ENCODE measurements at places on chromosomes 1 and 21.

DNA sequence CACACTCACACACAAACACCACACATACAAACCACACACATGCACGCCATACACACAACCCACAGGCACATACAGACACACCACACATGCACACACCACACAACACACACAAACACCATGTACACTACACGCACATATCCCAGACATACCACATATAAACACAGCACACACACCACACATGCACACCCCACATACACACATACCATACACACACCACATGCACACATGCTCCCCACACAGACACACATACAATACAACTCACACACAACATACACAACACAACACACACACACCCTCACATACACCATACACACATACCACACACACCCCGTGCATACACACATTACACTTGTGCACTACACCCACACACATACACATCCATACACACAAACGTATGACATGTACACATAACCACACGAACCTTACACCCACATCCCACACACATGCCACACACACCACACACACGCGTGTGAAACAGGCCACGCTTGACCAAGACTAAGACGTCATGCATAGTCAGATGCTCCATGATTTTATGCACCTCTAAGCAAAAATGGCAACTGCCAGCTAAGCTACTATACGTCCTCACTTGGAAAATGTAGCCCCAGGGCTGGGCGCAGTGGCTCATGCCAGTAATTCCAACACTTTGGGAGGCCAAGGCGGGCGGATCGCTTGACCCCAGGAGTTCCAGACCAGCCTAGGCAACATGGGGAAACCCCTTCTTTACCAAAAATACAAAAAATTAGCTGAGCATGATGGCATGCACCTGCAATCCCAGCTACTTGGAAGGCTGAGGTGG lies 77.4 kb upstream of the TMPRSS2 start:
- no peak for DNase-seq

DNA sequence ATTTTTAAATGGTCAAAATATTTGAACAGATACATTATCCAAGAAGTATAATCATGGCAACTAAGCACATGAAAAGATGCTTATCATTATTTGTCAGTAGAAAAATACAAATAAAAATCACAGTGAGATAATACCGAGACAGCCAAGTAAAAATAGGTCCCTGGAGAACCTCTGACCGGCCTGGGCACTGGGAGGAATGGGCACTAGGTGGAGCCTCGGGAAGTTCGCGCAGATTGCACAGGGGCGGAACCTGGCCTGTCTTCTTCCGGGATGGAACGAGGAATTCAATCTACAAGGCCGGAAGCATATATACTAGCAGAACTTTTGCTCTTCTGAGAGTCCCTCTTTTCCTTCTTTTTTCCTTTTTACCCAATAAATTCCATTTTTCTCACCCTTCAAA lies 148.5 kb upstream of the CHRM3 start:
- DNase-seq, result no peak

DNA sequence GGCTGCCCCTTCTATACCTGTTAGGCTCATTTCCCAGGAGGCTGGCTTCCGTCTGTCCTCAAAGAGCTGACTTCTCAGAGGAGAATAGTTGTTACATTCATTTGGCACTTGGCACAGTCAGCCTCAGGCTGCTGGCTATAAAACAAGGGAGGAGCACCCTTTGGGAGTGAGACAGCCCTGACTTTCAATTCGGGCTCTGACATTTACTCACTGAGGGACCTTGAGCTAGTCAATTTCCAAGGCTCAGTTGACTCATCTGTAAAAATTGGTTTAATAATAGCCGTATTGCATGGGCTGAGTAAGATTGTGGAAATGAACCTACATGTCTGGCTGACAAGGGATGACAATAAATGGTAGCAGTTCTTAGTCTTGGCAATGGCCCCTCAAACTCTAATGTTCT lies 13.7 kb downstream of the ALX3 start:
- DNase-seq, result no peak

DNA sequence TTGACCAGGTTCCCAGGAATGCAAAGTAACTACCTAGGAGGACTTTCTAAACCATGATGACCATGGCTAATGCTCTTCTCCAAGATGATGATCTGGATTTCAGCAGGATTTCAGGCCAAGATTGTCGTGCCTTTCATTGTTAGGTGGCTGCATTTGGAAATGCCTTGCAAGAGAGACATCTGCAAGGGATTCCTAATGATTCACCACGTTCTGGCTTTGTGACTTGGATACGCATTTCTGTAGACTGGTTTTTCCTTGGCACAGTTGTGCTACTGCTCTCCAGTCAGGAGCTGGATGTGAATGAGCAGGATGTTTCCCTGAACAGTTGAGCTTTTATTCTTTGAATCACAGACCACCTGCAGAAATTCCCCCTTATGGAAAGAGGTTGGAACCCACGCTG lies 212.4 kb downstream of the BACH1 start:
- no peak for DNase-seq

GRCh38 chr1:59691261-59691660 lies 123.5 kb upstream of the HOOK1 start:
- no peak for DNase-seq

- DNase-seq, result no peak
Observed at GRCh38 chr21:45093035-45093532, 18.7 kb downstream of the ADARB1 start.

DNA sequence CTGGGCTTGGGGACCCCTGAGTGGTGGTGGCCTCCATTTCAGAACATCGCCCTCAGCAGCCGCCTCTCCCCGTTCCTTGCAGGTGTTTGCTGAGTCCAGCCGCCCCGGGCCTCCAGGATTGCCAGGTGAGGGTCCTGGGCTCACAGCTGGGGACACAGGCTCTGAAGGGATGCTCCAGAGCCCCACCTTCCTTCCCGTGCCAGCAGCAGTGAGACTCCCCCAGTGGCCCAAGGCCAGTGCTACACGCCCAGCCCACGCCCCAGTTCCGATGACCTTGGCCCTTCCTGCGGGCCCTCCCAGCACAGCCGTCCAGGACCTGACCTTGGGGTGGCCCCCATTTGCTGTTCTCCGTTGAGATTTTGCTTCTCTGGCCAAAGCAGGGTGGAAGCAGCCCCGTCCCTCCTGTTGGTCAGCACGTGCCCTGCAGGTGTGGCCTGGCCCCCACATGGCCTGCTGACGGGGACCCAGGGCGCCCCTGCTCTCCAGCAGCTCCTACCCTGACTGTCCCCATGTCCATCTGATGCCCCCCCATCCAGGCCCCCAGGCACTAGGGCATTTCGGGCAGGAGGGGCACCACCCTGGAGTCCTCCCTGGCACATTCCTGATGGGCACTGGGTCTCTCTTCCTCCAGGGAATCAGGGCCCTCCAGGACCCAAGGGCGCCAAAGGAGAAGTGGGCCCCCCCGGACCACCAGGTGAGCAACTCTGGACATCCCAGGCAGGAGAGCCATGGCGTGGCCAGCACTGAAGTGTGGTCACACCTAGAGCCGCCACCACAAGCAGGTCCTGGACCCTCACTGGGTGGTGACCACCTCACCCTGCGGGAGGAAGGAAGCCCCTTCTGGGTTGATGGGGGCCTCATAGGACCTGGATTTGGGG lies 45.0 kb downstream of the SLC19A1 start:
- no peak for DNase-seq

- no peak for DNase-seq
Observed at GRCh38 chr1:46368791-46369190, 25.3 kb upstream of the FAAH start.

GRCh38 chr21:35819134-35819533 lies 241.2 kb downstream of the SETD4 start:
- DNase-seq, result no peak

- DNase-seq, result no peak
Observed at GRCh38 chr1:56967900-56968832, 2.4 kb upstream of the C8B start.

DNA sequence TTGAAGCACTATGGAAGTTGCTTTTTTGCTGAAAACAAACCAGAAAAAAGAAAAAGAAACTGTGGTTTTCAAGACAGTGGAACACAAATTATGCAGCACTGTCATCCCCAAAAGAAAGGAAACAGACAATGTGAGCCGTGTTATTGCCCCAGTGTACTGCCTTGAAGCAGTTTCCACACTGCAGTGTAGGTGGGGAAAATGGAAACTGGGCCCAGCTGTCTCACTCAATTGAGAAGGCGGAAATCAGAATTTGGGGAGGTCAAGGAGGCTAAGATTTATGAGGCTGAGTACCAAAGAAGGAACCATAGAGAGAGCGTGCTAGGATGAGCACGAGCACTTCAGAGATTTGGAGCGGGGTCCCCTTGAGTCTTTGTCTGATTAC lies 55.5 kb downstream of the MPZL1 start:
- no peak for DNase-seq

DNA sequence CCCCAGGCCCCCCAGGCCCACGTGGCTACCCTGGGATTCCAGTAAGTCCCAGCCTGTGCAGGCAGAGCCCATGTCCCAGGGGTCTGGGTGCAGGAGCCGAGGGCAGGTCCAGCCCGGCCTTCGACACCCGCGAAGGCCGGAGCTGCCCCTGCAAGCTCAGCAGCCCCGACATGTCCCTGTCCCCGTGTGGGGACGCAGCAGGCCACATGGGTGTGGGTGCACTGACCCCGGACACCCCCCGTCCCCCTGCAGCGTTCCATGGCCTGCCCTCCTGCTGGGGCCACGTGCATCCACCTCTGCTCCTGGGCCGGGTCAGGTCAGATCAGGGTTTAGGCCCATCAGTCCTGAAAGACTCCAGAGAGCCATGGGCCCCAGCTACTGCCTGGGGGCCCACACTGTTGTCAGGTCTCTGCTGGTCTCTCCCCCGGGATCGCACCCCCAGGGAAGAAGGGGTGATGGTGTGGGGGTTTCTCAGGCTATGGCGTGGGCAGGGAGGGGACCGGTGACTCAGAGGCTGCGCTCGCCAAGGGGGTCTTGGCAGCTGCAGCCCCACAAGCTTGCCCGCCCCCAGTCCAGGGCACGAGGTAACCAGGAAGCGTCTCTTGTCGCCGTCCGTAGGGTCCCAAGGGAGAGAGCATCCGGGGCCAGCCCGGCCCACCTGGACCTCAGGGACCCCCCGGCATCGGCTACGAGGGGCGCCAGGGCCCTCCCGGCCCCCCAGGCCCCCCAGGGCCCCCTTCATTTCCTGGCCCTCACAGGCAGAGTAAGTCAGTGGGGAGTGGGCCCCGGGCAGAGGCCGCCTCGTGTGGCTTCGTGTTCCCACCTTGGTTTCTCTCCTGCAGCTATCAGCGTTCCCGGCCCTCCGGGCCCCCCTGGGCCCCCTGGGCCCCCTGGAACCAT lies 37.5 kb downstream of the SLC19A1 start:
- no peak for DNase-seq

GRCh38 chr1:226364514-226364899 lies 43.4 kb downstream of the PARP1 start:
- DNase-seq, result no peak

DNA sequence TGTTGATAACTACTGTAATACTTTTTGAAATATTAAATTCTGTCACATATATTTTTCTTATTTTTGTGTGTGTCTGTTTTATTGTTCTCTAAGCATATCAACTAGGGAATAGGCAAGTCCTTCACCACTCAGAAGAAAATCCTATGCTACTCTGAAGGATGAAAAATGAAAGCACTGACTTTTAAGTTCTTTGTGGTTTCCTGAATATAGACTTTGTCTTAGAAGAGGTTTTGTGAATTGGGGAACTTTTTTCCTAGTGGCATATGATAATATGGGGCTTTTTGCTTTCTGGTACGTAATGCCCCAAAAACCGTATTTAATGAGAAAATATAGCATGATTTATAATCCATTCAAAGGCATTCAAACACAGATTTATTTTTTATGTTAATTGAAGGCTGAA lies 136.0 kb downstream of the SNX7 start:
- no peak for DNase-seq

GRCh38 chr1:89166705-89167104 lies 9.1 kb downstream of the GBP7 start:
- no peak for DNase-seq

GRCh38 chr1:206500046-206500445 lies 7.3 kb upstream of the RASSF5 start:
- DNase-seq, result no peak

GRCh38 chr1:205373022-205373797 lies 16.5 kb upstream of the KLHDC8A start:
- DNase-seq, result no peak

GRCh38 chr1:67771749-67772148 lies 61.5 kb downstream of the GNG12 start:
- DNase-seq, result no peak

GRCh38 chr1:34478515-34479076 lies 276.3 kb upstream of the GJB5 start:
- DNase-seq, result no peak

DNA sequence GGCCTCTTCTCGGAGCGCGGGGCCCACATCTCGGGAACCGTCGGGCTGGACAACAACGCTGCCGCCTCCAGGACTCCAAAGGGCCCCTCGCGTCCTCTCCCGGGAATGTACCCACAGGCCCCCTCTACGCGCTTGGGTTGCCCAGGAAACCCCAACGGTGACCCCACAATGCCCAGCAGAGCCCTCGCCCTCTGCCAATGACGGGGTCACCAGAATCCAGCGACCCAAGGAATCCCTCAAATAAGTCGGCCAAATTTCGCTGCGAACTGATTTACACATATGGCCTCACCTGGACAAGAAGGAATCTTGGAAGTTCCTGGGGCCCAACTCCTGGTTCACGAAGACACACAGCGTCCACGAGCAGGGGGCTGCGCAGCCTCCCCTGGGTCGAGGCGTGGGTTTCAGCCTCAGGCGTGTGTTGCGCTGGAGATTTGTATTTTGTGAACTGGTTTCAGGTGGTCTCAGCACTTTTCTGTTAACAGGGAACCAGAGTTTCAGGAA lies 78.1 kb downstream of the DESI2 start:
- no peak for DNase-seq

DNA sequence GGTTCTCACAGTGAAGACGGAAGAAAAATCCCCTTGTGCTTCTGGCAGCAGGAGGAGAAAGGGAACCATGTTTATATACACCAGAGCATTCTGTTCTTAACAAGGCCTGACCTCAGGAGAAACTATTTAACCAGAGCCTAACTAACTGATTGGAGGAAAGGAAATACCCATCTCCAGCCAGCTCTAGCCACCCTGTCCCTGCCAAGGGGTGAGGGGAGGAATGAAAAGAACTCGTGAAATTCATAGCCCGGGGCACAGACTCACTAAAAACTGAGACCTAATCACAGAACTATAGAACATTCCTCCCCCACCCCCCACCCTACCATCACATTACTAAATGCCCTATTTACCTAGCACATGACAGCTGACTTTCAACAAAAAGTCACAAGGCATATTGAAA lies 65.0 kb downstream of the KCNH1 start:
- no peak for DNase-seq

DNA sequence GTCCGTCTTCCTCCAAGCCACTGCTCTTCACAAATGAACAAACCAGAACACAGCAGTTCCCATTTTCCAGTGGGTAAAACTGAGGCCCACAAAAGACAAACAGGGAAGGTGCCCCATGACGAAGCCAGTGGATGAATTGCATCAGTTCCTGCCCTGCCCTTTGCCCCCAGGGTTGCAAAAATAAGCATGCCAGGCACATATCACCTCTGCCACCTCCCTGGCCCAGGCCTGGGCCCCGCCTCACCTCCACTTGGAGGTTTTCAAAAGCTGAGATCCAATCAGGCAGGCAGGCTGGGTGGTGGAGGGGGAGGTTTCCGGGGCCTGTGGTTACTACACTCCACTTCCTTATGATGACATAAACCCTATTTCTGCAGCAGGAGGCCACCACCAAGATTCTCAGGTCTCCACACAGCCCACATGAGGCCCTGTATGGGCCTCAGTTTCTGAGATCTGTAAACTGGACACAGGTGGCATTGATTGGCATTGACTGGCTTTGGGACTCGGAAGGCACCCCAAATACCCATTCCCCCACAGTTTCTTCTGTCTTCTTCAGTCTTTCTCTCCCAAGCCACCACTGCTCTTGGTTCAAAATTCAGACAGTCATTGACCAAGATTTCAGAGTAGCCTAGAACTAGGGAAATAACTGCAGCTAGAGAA lies 4.1 kb downstream of the KIF21B start:
- DNase-seq, result peak; percentile 75

All from stimulated activated CD8-positive, alpha-beta memory T cell treated with anti-CD3 and anti-CD28 coated beads, Interleukin-15, amount 100 ng/mL, for 4 hours (primary cell).